Activated naive CD4-positive, alpha-beta T cell (primary cell): ENCODE measurements at places on chromosomes 5 and 9.

GRCh38 chr9:38761339-38761738 is 41.4 kb upstream of the FAM240B start:
- no peak for DNase-seq

DNA sequence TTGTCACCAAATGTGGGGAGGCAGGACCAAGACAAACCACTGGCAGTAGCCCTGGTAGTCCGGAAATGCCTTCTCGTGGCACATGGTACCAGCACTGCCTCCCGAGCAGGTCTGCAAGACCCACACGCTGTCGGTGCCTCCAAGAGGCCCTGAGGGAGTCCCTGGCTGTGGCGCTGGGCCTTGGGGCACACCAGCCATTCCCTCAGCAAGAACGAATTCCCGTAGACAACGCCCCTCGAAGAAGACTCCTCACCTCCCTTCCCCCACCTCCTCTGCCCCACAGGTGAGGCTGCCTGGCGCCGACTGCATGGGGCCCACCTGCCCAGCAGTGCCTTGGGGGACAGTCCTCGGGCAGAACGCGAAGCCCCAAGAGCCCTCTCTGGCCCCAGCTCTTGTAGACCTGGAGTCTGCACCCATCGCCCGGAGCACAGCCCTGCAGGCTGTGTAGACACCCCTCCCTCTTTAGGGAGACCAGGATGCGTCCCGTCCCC is 56.0 kb downstream of the EXD3 start:
- DNase-seq, result no peak

DNA sequence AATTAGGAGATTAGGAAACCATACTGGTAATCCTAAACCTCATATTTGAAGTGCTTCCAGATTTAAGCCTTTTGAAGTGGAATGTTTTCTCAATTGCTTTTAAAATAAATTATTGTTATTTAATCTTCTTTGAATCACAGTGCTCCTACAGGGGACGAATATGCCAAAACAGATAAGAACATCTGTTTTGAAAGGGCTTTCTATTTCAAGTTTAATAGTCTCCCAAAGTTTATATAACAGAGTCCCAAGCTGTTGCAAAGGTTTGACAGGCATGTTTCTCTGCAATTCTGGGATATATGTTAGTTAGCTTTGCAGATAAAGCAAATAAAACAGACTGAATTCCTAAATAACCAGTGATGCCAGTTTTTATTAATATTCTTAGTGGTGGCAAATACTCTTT is 803.7 kb downstream of the TLE4 start:
- DNase-seq, result no peak

- DNase-seq, result no peak
These were observed 167.2 kb downstream of the CFAP90 start for GRCh38 chr5:7683753-7684152.

- no peak for DNase-seq
These were observed 426.7 kb upstream of the FTMT start for GRCh38 chr5:121424976-121425375.
